Stimulated activated CD8-positive, alpha-beta memory T cell treated with anti-CD3 and anti-CD28 coated beads, Interleukin-7, amount 100 ng/mL, for 1 hour (primary cell): ENCODE measurements at places on chromosomes 2 and 18.

- DNase-seq, result no peak
Measured at GRCh38 chr2:108145557-108146326, 94.0 kb upstream of the SULT1C3 start.

DNA sequence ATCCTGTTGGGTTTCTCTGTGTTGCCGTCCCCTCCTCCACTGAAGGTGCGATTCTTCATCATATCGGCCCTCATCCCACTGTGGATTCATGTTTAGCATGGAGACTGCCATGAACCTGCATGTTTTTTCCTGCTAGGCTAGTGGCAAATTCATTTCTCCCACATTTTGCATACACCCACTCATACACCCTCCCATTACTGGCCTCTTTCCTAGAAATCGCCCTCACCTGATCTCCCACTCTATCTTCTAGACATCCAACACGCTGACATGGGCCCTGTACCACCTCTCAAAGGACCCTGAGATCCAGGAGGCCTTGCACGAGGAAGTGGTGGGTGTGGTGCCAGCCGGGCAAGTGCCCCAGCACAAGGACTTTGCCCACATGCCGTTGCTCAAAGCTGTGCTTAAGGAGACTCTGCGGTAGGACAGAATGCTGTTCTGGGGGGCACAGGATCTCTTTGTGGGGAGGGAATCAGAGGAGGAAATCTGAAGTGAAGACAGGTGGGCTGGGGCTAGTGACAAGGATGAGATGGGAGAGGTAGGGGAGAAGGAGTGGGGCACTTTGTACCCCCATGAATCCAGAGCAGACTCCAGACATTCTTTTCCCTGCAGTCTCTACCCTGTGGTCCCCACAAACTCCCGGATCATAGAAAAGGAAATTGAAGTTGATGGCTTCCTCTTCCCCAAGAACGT lies 17.7 kb downstream of the PRKAG3 start:
- DNase-seq, result no peak

DNA sequence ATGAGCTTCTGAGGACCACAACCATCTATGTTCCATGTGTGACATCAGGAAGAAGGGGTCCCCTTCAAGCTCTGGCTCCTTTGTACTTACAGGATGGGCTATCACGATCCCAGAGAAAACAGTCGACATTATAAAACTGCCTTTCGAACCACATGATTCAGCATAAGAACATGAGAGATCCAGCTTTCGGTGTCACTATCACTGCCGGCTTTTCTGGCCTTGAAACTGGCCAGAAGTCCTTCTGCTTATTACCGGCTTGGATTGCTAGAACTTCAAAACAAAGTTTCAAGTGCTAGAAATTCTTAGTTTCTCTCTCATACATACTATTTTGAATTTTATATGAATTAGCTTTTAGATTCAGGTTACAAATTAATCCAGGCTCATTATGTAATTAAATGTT lies 138.9 kb downstream of the PID1 start:
- no peak for DNase-seq

- no peak for DNase-seq
Measured at GRCh38 chr2:144481666-144482065, 38.3 kb downstream of the ZEB2 start.

DNA sequence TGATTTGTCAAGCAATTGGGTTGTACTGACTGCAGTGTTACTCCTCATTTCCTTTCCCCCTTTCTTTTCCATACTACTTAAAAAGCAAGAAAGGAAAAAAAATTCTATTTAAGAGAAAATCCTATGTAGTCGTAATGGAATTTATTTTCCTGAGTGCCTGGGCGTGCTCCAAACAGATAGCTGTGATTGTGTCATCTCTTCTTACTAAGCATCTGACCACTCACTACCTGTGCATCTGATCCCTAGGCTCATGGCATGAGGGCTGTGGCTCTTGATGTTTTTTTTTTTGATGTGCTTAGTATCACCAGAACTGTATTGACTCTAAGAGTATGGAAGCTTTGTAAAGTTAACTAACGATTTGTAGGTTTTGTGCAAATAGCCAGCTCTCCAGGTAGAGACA lies 19.0 kb downstream of the CRIM1 start:
- DNase-seq, result no peak

DNA sequence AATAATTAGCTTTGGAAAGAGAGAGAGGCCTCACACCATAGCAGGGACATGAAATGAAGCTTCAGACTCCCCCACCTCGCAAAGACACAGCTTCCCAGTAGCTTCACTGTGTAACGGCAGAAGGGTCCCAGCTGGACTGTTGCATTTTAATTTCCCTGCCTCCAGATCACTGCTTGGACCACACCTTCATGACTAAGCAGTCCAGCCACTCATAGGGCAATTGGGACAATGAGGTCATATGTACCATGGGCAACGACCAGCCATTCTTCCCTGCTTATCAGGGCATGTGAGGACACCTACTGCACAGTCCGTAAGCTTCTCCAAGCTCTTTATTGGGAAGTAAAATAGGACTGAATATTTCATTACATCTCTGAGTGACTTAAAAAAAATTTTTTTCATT lies 183.0 kb downstream of the MREG start:
- no peak for DNase-seq

DNA sequence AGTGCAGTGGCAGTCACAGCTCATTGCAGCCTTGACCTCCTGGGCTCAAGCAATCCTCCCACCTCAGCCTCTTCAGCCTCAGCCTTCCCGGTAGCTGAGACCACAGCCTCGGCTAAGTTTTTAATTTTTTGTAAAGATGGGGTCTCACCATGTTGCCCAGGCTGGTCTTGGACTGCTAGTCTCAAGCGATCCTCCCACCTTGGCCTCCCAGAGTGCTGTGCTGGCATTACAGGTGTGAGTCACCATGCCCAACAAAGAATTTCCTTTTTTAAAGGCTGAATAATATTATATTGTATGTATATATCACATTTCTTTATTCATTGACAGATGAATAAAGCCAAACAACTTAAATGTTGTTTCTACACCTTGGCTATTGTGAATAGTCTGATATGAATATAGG lies 42.5 kb downstream of the MOB4 start:
- DNase-seq, result no peak

GRCh38 chr2:145380436-145381017 lies 860.6 kb upstream of the ZEB2 start:
- no peak for DNase-seq

- DNase-seq, result no peak
Measured at GRCh38 chr2:25955869-25956535, 26.3 kb downstream of the KIF3C start.

DNA sequence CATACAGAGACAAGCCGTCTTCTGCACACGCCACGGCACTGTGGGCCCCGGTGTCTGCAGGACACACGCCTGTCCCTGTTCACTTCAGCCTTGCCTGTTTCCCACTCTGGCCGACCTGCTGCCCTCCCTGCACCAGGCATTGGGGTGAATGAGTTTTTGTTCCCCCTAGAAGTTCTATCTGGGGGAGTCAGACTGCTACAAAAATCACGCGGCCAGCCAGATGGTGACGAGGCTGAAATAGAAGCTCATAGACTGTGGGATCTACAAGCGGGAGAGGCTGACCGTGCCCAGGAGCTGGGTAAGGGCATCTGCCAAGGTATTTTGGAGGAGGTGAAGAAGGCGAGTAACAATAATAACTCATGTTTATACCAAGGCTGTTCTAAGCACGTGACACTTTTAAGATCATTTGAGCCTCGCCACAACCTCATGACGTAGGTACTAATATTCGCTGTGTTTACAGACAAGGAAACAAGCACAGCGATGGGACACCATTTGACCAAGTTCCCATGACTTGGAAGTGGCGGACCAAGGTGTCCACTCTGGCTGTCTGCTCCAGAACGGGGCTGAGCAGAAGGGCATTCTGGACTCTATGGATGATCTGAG lies 53.6 kb downstream of the KCNF1 start:
- DNase-seq, result no peak

- no peak for DNase-seq
Measured at GRCh38 chr2:27772804-27773203, 1.3 kb downstream of the MRPL33 start.

DNA sequence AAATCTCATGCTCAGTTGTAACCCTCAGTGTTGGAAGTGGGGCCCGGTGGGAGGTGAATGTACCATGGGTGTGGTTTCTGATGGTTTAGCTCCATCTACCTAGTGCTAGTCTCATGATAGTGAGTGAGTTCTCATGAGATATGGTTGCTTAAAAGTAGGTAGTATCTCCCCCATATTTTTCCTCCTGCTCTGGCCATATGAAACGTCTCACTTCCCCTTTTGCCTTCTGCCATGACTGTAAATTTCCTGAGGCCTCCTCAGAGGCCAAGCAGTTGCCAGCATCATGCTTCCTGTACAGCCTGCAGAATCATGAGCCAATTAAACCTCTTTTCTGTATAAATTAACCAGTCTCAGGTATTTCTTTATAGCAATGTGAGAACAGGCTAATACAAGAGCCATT lies 62.8 kb upstream of the RNF152 start:
- no peak for DNase-seq

DNA sequence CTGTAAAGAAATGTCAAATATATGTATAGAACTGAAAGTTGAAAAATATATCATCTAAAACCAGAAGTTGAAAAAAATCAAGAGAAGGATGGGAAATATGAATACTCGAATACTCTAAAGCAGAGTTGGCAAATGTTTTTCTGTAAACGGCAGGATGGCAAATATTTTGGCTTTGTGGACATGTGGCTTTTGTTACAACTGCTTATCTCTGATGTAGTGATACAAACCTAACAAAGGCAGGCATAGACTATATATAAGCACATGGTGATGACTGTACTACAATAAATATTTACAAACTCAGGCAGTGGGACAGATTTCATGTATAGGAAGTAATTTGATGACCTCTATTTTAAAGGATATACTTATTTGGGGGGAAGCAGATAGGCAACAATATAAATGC lies 224.6 kb upstream of the LRRTM4 start:
- no peak for DNase-seq

DNA sequence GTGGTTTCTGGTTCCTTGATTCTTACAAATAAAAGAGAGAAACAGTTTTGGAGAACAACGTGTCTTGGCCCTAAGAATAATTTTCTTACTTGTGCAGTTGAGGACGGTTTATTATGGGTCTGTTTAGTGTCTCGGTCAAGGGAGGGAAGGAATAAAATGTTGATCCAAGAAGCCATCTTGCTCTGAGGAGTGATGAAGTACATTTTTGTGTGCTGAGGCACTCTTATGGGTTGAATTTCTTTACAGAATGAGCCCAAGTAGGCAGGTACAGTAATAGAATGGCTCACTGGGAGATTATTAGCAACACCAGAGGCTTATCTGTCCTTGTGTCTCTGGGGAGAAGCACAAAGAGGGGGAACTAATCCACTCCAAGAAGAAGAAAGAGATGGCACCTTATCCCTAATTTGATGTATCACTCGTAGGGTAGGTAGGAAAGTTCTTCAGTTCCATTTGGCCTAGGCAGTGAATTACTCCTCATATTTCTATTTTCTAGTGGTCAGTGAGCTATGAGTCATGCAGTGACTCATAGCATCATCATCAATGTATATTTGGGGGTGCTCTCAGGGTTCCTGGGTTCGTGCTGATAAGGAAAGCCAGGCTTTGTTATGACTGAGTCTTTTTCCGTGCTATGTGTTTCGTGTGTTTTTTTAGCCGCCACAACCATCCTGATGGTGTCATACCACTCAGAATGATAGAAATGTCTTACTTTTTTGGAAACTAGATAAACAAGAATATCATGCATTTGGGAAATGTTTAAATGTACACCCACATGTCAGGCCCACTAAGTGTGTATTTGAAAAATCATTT lies 250.1 kb upstream of the CTAGE1 start:
- no peak for DNase-seq

- DNase-seq, result no peak
Measured at GRCh38 chr2:205022841-205023240, 477.6 kb downstream of the PARD3B start.

GRCh38 chr2:240921311-240921994 lies 15.3 kb downstream of the CROCC2 start:
- no peak for DNase-seq

DNA sequence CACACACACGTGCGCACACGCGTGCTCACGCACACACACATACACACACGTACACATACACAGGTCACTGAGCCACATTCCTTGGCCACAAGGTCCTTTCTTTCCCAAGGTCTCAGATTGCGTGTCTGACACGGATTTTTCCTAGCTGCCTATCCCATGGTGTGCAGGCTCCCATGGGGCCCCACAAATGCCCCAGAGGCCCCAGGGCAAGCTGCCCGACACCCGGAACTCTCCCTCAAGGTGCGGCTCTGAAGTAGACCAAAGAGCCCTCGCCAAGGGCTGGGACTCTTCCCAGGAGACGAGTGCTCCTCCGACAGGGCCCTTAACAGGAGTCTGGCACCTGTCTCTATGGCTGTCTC lies 46.7 kb downstream of the SDC1 start:
- DNase-seq, result no peak

- DNase-seq, result no peak
Measured at GRCh38 chr2:174395969-174396630, 570 bp downstream of the SCRN3 start.

DNA sequence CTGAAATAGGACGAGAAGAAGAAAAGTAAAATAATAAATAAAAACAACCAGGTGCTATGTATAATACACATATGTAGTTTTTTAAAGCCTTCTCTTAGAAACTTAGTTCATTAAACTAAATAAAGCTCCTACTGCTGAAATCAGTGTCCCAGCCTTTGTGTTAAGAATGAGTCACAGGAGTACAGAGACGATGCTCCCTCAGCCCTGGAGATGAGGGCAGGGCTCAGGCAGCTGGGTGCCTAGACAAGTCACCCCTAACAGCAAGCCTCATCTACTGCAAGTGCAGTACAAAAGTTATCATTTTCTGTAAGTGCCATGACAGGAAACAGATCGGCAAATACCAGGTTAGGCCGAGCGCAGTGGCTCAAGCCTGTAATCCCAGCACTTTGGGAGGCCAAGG lies 18.2 kb downstream of the KIDINS220 start:
- no peak for DNase-seq

GRCh38 chr18:8812631-8813030 lies 107.3 kb downstream of the MTCL1 start:
- no peak for DNase-seq

DNA sequence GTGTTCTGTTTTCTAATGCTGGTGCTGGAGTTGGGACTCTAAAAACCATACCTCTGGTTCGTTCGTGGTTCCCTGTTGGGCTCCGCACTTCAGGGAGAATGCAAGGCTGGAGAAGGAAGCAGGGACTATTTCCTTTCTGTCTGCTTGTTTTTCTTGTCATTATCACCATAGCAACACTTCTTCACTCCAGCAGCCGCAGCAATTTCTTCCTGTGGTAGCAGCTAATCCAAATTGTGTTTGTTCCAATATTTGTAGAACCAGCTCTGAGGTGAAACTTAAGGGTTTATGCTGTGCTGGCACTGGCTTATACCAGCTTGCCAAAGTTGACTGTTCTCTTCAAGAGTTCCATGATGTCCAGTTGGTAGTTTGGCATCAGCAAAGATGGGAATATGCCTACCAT lies 301.4 kb upstream of the SYT4 start:
- DNase-seq, result no peak

- DNase-seq, result no peak
Measured at GRCh38 chr2:68900496-68901198, 29.4 kb upstream of the BMP10 start.

DNA sequence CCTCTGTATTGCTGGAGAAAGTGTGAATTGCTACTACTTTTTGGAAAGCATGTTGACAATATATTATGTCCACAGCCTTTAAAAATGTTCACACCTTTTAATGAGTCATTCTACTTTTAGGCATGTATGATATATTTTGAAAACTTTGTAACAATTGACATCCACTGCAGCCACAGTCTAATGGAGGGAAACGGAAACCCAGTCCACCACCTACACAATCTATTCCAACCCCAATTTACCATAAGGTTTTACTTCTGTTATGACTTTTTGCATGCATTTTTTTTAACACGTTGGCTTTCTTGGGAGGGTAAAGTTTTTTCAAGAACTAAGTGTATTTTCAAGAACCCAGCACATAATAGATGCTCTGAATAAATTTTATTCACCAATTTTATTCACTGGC lies 38.5 kb upstream of the ATP8B1 start:
- DNase-seq, result no peak
